ENCODE measurements at places on chromosomes 3 and 15.

GRCh38 chr15:92877416-92877815 lies 22.7 kb upstream of the CHD2 start:
- no peak for DNase-seq

DNA sequence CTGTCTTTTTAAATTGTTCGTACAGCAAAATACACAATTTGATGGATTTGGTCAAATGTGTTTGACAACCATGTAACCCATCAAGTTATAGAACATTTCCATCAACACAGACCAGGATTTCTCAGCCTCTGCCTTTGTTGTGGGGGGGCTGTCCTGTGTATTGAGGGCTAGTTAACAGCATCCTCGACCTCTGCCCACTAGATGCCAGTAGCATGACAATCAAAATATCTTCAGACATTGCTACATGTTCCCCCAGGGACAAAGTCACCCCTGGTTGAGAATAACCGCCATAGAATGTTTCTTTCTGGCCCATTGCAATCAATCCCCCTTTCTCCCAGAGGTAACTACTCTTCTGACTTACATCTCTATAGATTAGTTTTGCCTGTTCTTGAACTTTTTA lies 310.1 kb upstream of the RGMA start:
- no peak for DNase-seq

DNA sequence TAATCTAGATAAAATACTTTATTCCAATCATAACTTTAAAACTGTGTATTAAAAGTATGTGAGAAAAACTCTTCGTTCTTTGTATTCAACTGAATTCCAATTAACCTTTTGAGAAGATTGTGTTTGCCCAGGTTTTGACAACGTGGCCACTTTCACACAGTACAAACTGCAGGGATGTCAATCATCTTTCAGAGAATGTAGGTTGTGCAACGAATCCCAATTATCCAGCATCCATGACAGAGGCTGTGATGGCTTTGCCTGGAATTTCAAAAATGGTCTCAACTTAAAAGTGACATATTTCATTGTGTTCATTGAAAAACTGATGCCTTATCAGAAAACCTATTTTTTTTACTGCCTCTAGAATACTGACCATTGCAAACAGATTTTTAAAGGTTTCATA lies 615.1 kb upstream of the KCNMB2 start:
- DNase-seq: no peak

DNA sequence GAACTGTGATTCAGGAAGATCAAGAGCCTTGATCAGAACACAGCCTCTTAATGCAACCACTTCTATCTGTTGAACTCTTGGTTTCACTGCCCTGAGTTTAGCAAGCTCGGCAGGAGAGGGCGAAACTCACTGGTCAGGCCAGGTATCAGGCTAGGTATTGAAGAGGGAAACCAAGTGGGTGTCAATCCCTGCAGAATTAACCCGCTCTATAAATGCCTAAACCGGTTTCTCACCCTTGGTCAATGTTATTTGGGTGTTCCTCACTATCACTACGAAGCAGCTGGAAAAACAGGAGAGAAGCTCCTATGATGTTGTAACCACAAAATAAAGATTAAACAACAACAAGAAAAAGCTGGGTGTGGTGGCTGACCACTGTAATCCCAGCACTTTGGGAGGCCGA lies 23.9 kb downstream of the LIPH start:
- no peak for DNase-seq

GRCh38 chr3:87053553-87053952 lies 62.6 kb upstream of the VGLL3 start:
- DNase-seq: no peak

Measured in NCI-H1105 (cell line).